ENCODE measurements at places on chromosomes 6 and 20.
A peak's percentile ranks its signal among the peaks of the same experiment; 100 is the strongest.

DNA sequence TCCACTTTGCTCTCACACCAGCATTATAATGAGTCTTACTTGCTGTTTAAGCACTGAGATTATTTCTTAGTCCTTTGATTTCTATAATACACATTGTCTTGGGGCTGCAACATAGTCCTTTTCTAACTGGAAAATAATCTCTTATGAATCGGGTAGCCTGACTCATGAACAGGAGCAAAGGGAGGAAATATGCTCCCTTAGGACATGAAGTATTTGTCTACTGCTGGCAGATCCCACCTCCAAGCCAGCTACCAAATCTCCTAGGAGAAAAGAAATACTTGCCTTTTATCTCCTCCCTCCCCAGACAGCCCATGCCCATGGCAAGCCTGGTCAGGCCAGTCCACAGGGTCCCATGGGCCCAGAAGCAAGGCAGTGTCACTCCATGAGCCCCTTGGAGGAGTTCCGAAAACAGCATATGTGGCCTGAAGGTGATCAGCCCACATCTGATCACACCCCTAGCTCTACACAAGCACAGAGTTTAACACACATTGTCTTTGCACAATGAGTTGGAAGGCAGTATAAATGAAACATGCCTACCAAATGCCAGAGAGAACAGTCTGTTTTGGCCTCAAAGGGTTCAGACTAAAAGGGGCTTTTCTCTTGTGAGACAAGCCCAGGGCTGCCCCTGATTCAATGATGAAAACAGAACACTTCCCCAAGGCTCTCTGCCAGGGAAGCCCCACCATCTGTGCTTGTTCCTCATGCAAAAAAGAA lies 37.1 kb upstream of the SLC4A11 start:
- DNase-seq: no peak

GRCh38 chr20:11748436-11748835 lies 169.3 kb upstream of the BTBD3 start:
- DNase-seq: no peak

- no peak for DNase-seq
Measured at GRCh38 chr6:155077784-155078183, 82.7 kb downstream of the TIAM2 start.

- peak; percentile 81 for DNase-seq
Measured at GRCh38 chr6:161439093-161439492, 165.2 kb upstream of the AGPAT4 start.

DNA sequence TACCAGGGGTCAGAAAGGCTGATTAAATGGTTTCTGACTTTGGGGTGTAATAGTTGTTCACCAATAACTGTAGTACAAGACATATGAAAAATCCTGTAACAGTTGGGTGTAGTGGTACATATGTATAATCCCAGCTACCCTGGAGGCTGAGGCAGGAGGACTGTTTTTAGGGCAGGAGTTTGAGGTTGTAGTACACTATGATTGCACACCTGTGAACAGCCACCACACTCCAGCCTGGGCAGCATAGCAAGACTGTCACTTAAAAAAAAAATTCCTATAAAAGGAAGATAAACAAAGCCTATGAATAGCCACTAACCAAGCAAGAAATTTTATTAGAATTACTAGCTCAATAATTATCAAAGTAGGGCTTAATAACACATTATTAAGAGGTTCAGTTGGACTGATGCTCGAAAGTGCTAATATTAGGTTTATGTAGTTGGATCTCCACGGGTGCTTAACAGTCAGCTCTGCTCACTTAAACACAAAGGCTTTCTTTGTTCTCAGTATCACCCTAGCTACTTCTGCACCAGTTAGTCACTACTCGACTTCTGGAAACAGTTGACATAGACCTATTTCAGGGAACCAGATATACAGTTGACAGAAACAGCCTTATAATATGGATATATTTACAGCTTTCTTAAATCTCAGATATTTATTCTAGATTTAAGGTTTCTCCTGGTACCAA lies 113.0 kb downstream of the MTFR2 start:
- DNase-seq: no peak

GRCh38 chr6:129280749-129281148 lies 397.8 kb downstream of the LAMA2 start:
- no peak for DNase-seq
